ENCODE measurements at places on chromosomes 6 and 20. TPM values are rescaled to one million over a fixed set of nuclear protein-coding genes. Genes with fewer than 3 reads are reported as not detected.

- DNase-seq: no peak
Observed at GRCh38 chr6:75421316-75422023, 72.1 kb downstream of the FILIP1 start.

GRCh38 chr20:47914792-47915191 lies 129.5 kb upstream of the SULF2 start:
- no peak for DNase-seq

GRCh38 chr6:136773473-136773796 lies 18.8 kb downstream of the MAP3K5 start:
- no peak for DNase-seq

Gene FANCE
- 6.0 TPM for total RNA-seq

DNA sequence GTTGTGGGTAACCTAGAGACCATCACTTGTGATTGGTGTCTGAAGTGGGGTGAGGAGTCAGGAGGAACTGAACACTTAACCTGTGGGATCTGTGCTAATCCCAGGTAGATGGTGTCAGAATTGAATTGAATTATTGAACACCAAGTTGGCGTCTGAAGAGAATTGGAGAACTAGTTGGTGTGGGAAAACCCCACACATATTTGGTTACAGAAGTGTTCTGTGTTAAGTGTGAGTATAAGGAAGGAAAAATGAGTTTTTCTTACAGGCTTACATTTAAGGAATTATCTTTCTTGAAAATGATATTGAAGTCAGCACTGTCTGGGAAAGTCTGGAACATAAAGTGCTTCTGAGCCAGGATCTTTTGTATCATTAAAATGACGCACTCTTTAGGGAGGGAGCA lies 182.9 kb upstream of the ECI2 start:
- DNase-seq: no peak

Gene XKR7
- total RNA-seq: not detected

Gene EYA2
- total RNA-seq: 0.10 TPM

Gene ARFGEF3
- total RNA-seq: 0.20 TPM

Gene NR2E1
- total RNA-seq: not detected

DNA sequence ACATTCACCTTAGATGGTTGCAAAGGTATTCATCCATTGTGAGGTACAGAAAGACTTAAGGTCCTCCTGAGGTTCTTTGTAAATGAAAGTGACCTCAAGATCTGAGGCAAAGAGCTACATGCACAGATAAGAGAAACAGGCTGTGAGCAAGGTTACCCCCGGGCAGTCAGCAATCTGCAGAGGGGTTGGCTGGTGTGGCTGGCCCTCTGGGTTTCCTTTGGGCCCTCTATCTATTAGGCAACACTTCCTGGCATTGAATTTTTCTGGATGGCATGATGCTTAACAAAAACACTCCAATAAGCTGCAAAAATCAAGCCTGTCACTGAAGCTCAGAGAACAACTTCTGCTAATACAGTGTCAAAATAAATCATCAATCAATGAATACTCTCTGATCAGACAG lies 48.9 kb upstream of the RALGAPA2 start:
- DNase-seq: no peak

- no peak for DNase-seq
Observed at GRCh38 chr6:71459162-71459561, 170.6 kb downstream of the OGFRL1 start.

DNA sequence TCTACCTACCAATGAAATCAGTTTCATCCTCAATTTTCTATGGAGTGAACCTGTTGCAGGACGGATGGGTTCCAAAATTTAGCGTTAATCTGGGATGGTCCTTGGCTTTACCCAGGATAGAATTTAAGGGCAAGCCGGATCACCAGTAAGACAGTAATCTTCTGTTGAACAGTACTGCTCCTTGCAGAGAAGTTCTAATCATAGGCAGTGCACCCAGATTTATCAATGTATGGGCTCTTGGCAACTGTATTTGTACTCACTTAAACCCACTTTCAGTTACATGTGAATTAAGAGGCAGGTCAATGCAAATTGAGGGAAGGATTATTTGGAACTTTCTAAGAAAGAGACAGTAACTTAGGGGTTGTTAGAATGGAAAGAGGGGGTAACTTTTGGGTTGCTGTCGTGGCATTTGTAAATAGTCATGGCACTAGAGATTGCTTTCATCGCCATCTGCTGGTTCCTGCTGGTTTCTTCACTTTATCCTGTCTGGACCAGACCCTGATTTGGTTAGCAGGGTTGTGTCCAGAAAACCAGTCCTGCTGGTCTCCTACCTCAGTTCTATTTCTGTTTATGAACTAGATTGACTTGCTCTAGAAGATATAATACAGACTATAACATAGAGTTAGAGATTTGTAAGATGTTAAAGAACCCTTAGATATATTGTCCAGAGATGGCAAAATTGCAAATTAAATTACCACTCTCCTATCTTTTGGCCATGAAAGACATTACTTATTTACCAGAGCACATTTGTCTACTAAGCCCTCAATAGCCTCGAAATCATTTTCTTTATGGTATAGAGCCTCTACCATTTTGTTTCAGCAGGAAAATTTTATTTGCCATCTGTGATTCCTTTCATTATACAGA lies 646.3 kb downstream of the UTRN start:
- DNase-seq: peak; percentile 46

GRCh38 chr6:7292596-7293255 lies 20.3 kb downstream of the SSR1 start:
- DNase-seq: no peak

DNA sequence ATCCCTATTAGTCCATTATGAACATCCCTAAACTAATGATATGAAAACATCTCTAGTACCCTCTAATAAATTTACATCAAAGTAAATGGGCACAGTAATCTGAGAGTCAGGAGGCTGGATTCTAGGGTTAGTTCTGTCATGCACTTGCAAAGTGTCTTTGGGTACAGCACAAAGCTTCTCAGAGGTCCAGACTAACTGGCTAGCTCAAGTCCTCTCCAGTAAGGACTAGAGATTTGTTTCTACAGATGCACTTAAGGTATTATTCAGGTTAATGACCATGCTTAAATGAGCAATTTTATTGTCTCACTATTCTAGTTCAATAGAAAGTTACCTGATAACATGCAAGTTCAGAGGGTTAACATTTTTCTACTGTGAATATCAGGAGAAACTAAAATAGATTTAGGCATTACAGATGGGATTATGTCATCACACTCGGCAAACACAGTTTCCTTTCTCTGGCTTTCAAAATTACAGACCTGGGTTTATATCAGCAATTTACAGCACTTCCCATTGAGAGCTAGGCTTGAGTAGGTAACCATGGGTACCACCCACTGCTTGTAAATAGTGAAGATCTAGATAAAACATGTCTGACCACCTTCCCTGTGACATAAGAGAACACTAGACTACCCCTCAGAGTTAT lies 402.9 kb upstream of the RUNX2 start:
- peak; percentile 27 for DNase-seq

Gene RPS21
- 2,752 TPM for total RNA-seq

- DNase-seq: no peak
Observed at GRCh38 chr6:27512525-27512924, 39.6 kb upstream of the ZNF184 start.

DNA sequence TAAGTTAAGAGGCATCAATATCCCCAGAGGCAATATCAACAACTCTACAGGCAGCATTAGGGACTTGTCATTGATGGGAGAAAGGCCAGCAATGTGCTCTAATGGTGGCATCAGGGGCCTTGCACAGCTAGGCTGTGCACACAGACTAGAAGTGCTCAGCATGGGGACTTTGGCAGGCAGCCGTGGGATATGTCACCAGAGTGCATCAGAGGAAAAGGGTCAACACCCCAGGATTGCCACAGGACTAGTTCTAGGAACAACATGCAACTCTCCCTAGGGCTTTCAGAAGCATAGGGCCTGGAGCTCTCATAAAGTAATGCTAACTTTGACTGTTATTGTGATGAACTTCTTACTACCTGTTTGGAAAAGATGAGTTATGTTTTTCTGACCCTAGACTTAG lies 32.2 kb upstream of the OSTM1 start:
- no peak for DNase-seq

GRCh38 chr6:40556881-40557280 lies 30.3 kb downstream of the LRFN2 start:
- no peak for DNase-seq

GRCh38 chr6:11771473-11772048 lies 7.0 kb downstream of the ADTRP start:
- DNase-seq: peak; percentile 39

Gene MACROD2
- 0.24 TPM for total RNA-seq

Gene TLDC2
- total RNA-seq: not detected

DNA sequence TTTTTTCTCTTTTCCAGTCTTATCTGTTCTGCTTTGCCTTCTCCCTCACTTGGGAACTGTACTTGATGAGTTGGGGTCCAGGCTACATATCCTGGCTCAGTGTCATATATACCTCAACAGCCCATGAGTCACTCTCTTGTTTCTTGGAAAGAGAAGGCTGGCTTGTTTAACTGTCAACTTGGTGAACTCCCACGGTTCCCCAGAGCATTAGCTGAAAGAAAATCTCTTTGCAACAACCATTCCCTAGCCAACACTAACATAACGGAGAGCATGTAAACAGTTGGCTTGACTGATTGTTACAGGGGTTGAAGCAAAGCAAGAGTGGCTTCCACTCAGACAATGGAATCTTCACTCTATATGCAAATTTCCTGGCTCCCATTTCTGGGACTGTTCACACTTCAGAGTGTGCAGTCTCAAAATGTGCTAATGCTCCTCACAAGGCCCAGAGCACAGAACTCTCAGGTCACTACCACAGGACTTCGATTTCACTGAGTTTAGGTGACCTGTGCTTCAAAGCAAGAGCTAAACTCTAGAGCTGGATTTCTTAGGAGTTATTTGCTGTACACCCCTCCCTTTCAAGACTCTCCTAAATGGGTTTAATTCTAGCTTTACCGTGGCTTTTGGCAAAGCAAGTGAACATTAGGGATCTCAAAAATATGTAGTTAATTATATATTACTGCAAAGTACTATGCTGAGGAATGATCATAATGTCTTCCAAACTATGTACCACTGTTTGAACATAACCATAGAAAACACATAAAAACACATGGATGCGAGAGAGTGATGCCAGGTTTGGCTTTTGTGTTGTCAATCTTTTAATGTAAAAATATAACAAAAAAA lies 609.8 kb downstream of the RFPL4B start:
- peak; percentile 87 for DNase-seq

- DNase-seq: no peak
Observed at GRCh38 chr6:65633501-65633900, 73.5 kb downstream of the EYS start.

Gene TUBB1
- 0.20 TPM for total RNA-seq
